Activated CD4-positive, alpha-beta T cell treated with anti-CD3 and anti-CD28 coated beads for 48 hours (primary cell): ENCODE measurements at places on chromosomes 4 and X.
A peak's percentile ranks its signal among the peaks of the same experiment; 100 is the strongest.

DNA sequence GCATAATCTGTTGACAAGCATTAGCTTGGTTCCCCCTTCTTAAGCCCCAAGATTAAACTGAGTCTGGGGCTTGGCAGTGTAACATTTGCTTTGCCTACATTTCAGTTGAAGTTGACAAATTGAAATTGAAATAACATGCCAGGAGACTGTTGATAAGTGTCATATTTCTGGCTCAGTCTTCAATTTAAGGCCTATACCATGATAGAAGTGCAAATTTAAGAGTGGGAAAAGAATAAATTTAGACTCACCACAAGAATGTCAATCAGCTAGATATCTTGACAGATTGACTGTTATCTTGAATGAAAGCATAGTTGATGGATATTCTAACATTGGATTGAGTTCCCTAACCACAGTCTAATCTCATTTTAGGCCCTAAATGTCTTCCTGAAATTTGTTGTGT lies 117.6 kb downstream of the MAGEB17 start:
- DNase-seq, result no peak

DNA sequence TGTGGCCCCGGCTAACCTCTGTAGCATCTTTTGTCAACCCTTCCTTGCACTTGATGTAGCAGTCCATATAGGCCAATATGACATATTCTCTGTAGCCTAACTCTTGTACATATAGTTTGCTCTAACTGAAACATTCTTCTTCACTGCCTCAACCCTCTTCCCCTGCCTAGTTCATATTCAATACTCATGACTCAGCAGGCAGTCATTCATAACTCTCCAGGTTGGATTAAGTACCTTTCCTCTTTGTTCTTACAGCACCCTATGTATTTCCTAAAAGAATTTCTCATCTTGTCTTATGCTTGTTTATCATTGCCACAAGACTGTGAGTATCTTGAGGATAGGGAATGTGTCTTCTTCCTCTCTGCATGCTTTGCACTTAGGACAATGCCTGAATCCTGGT lies 76.9 kb downstream of the TMLHE start:
- no peak for DNase-seq

DNA sequence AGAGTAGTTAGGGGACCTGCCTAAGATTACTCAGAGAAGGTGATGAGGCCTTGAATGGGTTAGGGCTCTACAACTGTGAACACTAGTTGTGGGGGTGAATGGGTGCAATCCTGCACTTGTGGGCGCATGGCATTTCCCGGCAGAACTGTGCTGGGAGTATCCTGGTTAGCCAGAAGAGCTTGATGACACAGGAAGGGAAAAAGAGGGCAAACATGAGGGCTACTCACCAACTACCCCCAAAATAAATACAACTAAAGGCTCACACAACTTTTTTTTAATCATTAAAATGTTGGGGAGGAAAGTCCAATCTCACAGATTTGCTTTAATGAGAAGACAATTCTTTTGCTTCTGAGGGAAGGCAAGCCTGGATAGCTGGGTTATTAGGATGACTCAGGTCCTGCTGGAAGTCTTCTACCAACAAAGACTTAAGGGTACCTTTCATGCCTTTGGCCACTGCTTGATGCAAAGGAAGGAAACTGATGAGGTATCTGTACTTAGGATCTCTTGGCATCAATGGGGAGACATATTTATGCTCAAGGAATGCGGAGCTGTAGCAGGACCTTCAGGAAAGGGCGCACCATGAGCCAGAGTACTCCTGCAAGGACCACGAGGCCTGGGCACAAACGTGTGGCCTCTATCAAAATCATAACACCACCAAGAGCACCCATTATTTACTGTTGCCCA lies 2.6 kb downstream of the PHKA2 start:
- no peak for DNase-seq

DNA sequence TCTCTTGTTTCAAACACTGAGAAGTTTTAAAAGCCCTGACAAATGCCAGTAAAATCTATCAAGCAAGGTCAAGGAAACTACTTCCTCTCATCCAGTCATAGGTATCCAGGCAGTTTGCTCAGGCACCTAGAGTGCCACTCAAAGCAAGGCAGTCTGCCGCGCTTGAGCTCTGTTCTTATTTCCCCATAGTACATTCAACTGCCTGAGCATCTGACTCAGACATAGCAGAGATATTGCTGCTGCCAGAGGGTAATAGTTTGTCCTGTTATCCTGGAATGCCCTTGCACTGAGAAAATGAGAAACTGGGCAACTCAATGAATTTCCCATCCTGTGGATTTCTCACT lies 16.1 kb upstream of the ATP8A1 start:
- DNase-seq, result peak; percentile 44

DNA sequence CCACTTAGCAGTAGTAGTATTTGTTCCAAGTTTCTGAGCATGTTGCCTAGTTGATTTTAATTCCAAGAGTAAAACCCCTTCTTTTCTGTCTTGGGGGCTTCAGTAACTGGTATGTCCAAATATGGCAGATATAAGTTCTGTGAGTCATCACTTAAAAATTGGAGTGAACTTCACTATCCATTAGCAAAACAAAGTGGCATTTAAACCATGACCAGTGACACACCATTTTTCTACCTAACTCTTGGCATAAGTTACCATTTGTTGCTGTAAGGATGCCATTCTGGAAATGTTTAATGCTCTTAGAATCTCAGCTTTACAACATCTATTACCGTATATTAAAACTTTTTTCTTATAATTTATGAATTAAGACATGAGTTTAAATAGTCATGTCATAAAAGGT lies 102.0 kb downstream of the CBR4 start:
- DNase-seq, result no peak

- DNase-seq, result peak; percentile 55
Observed at GRCh38 chrX:45769761-45770582, 569.3 kb upstream of the DIPK2B start.

DNA sequence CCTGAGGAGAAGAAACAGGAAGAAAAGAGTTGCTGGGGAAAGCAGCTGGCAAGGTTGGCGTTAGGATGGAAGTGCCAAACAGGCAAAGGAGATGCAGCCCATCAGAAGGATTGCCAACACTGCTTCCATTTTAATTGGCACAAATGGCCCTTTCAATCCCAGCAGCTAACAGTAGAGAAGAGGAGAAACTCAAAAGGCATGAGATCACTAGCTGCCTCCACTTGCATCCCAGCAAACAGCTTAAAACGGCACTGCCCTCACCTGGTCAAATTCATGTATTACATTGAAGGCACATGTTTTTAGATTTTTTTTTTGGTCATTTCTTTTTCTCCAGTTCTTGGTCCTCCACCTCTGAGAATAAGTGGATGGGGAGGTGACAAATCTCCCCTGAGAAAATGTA lies 14.9 kb upstream of the LOC101059915 start:
- peak; percentile 69 for DNase-seq

DNA sequence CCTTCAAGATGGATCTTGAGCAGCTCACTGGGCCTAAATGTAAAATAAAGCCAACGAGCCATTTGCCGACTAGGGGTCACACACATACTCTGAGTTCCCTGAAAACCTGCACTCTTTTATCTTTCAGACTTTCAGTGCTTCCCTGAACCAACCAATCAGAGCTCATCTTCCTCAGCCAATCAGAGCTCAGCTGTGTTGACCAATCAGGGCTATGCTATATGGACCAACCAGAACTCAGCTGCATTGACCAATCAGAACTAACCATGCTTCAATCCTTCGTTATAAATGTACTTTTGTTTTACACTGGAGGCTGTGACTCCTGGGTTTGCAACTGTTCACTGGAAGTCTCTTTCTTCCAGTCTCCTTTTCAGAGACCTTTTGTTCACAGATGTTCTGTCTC lies 19.3 kb downstream of the SLC25A53 start:
- no peak for DNase-seq
